ENCODE measurements at places on chromosomes 4 and X. TPM values are rescaled to one million over a fixed set of nuclear protein-coding genes. Genes with fewer than 3 reads are reported as not detected.

DNA sequence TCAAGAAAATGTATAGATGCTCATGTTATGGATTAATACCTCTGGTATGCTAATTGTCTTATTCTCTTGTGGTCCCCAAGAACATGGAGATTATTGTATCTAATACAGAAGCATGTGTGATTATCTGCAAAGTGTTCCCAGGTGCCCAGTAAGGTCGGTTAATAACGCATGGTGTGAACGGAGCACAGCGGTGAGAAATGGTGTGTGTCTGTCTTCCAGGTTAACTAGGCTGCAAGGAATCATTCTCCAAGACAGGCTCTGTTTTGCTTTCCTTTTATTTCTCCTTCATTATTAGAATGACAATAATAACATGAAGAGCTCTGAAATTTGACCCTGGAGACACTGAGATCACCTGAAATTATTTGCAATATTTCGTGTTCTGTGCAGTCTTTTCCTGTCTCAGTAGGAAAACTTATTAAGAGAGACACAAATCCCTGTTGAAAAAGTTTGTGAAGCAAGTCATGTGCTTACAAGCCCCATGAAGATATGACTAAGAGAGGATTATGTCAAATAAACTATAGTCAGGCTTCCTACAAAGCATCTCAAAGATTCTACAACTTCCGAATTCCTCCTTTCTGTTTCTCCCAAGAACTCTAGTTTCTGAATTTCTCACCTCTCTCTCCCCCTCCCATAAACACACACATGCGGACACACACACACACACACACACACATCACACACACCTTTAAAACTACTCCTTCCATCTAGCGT is 230.9 kb downstream of the HS3ST1 start:
- no peak for DNase-seq

GRCh38 chr4:17574206-17574605 is 2.8 kb upstream of the LAP3 start:
- DNase-seq = no peak

- no peak for DNase-seq
Observed at GRCh38 chrX:25043192-25043591, 27.4 kb upstream of the ARX start.

SLITRK4 gene
- total RNA-seq = 1.1 TPM

DNA sequence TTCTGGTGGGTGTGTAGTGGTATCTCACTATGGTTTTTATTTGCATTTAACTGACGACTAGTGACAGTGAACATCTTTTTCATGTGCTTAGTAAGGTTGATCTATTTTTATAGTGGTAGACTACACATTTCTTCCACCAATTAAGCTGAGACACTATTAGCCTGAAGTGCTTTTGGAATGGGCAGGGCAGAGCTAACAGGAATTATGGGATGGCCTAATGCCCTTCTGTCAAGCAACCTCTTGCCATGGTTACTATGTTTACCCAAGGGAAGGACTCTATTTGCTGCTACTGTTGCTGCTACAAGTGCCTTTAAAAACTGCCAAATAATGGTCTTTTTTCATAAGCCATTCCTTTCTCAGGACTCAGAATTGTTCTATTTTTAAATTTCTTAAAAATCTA is 676.7 kb upstream of the ACTRT1 start:
- DNase-seq = no peak

GRCh38 chrX:151711154-151711553 is 4.7 kb upstream of the FATE1 start:
- no peak for DNase-seq

- DNase-seq = no peak
Observed at GRCh38 chrX:66002824-66003680, 36.8 kb downstream of the VSIG4 start.

DNA sequence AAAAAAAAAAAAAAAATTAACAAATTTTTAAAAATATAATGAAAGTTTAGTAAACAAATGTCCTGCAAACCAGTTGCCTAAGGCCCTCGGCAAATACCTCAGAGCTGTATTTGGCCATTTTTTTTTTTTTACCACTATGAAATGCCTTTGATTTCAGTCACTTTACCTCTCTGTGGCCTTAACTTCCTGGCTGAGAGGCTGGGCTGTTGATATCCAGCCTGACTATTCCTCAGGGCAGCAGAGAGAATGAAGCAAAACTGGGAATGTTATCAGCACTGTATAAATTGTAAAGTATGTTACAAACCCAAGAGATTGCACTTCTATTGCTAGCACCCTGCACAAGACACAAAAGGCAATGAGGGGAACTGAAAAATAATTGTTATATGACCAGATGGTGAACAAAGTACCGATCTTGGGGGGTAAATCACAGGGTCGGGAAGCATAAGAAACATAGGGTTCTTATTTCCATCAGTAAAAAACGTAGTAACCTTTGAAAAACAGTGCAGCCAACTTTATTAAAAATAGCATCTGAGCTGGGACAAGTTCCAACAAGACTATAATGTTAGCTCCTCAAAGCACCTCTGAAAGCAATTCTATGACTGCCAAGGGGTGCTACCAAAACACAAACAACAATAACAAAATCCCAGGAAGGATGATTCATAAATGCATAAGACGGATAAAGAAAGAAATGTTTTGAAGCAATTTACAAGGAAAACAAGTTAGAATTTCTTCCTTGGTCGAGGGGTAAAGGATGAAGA is 18.1 kb downstream of the USP46 start:
- DNase-seq = no peak

RELL1 gene
- total RNA-seq = 75.2 TPM

- no peak for DNase-seq
Observed at GRCh38 chr4:173682609-173683008, 152.6 kb upstream of the HAND2 start.

GPC3 gene
- 2.8 TPM for total RNA-seq

DNA sequence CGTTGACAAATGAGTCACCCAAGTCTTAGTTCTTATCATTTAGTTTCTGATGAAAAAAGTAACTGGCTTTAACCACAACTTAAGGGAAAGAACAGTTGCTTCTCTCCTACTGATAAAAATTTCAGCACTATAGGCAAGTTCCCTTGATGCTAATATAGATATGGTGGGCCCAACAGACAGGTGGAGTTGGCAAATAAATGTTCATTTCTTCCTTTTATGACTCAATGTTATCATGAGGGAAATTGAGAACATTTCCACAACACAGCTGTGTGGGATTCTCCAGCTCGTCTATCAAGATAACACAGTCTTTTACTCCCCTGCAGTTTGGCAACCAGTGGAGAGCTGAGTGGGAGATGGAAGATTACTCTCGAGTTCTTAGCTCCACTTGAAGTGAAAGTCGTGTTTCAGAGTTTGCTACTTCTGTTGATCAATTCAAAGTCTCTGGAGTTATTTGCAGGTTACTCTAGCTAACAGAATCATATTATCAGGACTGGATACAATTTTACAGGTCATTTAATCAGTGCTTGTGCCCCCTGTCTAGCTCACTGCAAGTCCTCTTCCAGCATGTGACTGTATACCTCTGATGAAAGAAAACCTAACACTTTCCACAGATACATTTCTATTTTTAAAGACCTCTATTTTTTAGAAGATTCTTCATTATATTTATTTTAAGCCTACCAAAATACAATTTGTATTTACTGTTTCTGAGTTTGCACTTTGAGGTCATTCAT is 270.6 kb upstream of the GK2 start:
- no peak for DNase-seq

DNA sequence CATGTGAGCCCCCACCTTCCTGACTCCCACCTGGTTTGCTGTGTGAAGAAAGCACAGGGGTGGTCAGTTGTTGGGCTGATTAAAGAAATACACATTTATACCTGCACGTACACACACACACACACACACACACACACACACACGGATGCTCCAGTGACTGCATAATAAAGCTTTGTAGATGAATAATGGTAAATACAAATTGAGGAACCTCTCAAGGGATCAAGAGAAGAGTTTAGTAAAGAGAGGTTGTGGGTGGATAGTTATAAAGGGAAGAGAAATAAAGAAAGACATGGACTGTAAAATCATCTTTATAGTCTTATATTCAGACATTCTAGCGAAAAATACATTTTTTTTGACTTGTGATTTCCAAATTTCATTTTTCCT is 144.1 kb downstream of the MGST2 start:
- DNase-seq = no peak

F8A2 gene
- not detected for total RNA-seq

GRCh38 chrX:100340491-100341141 is 69.5 kb downstream of the PCDH19 start:
- DNase-seq = no peak

DNA sequence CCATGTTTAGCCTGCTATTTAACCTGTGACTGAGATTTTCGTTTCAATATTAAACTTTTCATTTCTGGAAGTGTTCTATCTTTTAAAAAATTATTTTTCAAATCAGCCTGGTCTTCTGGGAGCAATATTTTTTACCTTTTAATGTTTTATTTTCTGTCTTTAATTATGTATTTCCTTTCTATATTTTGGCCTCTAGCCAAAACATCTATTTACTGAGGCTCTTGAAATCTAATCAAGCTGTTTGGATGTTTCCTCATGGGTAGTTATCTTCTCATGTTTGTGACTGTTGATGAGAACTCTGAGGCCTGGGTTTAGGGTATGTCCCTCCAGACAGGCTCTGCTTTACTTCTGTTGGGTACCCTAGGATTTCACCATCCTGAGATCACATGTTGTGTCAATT is 10.3 kb upstream of the SLC10A4 start:
- DNase-seq = no peak

CENPI gene
- 2.8 TPM for total RNA-seq

GRCh38 chrX:36407836-36408235 is 488.3 kb downstream of the CFAP47 start:
- DNase-seq = no peak
